Left colon (tissue), 2 donors: ENCODE measurements at places on chromosomes 5 and 9. TPM values are rescaled to one million over a fixed set of nuclear protein-coding genes. Genes with fewer than 3 reads are reported as not detected.

- DNase-seq = no peak
Measured at GRCh38 chr5:111834926-111835599, 78.1 kb upstream of the NREP start.

DNA sequence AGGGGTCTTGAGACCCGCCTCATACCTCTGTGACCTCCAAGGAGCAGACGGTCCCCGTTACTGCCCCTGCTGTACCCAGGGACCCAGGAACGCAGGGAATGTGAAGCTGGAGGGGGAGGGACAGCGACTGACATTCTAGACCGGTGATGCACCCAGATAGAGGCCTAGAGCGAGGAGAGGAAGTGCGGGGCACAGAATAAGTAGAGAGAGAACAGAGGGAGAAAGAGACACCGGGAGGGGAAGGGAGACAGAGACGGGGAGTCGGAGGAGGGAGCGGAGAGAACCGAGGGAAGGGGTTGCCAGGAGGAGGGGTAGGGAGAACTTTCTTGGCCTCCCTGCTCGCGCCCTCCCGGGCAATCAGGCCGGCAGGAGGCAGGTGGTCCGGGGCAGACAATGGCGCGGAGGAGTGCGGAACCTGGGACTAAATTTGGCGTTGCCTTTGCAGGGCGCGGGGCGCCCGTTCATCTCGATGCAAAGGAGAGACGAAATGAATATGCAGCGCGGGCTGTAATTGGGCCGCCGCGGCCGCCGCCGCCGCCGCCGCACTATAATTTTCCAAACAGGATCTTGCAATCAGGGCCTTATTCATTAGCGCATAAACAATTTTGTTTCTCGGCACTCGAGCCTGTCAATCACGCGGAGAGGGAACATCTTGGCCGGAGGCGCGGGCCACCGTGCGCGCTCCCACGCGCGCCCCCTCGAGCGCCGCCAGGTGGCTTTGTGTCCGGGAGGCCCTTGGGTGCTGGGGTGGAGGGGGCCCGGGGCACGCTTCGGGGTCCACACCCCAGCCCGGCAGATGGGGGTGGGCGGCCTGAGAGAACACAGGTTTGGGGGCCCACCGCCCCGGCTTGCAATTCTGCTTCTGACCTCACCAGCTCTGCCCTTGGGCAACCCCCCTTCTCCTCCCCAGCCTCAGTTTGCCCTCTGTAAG, 33.0 kb downstream of the NDUFA8 start:
- no peak for DNase-seq

GRCh38 chr9:126872516-126872915, 12.1 kb downstream of the ZBTB34 start:
- no peak for DNase-seq

- DNase-seq = peak; percentile 37
Measured at GRCh38 chr5:64939772-64940510, 171.2 kb downstream of the CWC27 start.

Gene FCHSD1
- total RNA-seq = 19.2 TPM

Gene CEL
- total RNA-seq = 0.64 TPM

DNA sequence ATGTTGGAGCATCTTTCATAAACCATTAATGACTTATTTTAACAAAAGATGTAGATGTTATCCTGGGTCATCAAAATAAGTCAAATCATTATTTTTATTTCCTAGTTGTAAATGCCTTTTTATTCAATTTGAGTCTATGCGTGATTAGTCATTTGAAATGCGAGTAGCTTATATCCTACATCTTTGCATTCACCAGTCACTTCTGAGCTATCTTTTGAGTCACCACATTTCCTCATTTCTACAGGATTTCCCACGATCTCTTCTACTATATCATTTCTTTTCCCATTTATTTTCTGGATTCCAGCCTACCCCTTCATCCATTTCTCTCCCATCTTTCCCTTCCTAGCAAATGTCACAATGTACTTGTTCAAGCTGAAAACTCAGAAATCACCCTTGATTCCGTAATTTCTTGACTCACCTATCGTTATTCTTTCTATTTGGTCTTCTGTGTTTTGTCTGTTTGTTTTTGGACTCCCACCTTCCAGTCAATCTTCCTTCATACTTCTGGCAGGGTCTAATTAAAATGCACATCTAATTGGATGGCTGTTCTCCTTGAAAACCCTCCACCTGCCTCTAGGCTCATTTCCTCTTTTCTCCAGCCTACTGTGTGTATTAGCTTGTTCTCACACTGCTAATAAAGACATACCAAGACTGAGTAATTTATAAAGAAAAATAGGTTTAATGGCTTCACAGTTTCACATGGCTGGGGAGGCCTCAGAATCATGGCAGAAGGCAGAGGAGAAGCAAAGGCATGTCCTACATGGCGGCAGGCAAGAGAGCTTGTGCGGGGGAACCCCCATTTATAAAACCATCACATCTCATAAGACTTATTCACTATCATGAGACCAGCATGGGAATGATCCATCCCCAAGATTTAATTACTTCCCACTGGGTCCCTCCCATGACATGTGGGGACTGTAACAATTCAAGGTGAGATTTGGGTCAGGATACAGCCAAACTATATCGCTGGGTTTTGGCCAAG, 112.4 kb downstream of the MEF2C start:
- DNase-seq = no peak

DNA sequence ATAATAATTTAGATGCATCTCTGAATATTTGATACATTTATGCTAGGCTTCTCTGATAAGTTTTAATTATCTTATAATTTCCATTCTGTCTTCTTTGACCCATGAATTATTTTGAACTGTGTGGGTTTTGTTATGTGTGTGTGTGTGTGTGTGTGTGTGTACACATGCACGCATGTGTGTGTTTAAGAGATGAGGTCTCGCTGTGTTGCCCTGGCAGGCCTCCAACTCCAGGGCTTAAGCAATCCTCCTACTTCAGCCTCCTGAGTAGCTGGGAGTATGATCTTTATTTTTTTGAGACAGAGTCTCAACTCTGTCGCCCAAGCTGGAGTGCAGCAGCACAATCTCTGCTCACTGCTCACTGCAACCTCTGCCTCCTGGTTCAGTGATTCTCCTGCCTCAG, 75.4 kb downstream of the NDUFAF2 start:
- DNase-seq = no peak

DNA sequence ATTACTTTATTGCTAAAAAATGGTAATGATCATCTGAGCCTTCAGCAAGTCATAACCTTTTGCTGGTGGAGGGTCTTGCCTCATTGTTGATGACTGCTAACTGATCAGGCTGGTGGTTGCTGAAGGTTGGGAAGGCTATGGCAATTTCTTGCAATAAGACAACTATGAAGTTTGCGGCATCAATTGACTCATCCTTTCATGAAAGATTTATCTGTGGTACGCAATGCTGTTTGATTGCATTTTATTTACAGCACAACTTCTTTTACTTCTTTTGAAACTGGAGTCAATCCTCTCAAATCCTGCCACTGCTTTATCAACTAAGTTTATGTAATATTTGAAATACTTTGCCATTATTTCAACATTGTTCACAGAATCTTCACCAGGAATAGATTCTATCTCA, 58.3 kb upstream of the ACO1 start:
- DNase-seq = no peak

Gene LURAP1L
- total RNA-seq = 29.8 TPM
